ENCODE measurements at places on chromosomes 3 and 15.

GRCh38 chr3:87045473-87045872 lies 54.5 kb upstream of the VGLL3 start:
- DNase-seq = no peak

GRCh38 chr3:122755491-122755890 lies 38.1 kb downstream of the HSPBAP1 start:
- DNase-seq = no peak

DNA sequence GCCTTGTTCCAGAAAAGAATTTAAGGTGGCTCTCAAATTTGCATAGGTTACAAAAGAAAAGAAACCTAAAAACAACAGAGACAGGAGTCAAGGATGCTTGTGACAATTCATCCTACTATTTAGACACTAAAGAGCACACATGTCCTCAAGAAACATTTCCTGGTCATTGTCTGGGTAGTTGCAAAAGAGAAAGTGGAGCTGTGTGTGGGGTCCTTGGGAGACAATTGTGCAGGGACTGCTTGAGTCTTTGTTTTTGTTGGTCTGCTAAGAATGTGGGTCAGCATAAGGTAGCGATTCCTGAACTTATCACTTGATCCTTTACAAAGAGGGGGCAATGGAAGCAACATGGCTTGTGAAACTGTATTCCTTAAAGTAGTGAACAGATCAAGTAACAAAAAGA lies 185.3 kb downstream of the KCNAB1 start:
- no peak for DNase-seq

DNA sequence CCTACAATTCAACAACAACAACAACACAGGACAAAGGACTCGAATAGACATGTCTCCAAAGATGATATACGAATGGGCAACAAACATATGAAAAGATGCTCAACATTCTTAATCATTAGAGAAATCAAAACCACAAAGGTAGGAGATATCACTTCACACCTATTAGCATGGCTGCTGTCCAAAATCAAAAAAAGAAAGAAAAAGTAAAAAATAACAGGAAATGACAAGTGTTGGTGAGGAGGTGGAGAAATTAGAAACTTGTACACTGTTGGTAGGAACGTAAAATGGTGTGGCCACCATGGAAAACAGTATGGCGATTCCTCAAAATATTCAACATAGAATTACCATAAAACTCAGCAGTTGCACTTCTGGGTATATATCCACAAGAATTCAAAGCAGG lies 312.3 kb upstream of the STT3B start:
- no peak for DNase-seq
